ENCODE measurements at places on chromosomes 16 and 17.

GRCh38 chr17:55198690-55199370 lies 65.9 kb upstream of the HLF start:
- DNase-seq = no peak

DNA sequence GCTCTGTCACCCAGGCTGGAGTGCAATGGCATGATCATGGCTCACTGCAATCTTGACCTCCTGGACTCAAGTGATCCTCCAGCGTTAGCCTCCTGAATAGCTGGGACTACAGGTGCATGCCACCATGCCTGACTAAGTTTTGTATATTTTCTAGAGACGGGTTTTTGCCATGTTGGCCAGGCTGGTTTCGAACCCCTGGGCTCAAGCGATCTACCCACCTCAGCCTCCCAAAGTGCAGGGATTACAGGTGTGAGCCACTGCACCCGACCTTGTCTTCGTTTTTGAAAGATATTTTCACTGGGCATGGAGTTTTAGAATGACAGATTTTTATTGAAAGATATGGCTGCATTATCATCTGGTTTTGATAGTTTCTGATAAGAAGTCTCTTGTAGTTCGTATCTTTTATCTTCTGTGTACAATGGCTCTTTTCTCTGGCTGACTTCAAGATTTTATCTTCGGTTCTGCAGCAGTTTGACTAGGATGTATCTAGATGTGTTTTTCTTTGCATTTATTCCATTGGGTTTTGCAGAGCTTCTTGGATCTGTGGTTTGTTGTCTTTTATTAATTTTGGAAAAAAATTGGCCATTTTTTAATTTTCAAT lies 14.6 kb downstream of the ADGRG5 start:
- no peak for DNase-seq

GRCh38 chr16:11587643-11588247 lies 1.0 kb upstream of the LITAF start:
- DNase-seq = no peak

- no peak for DNase-seq
These were observed 341.0 kb upstream of the TNRC6C start for GRCh38 chr17:77617516-77617915.

GRCh38 chr16:72132726-72133125 lies 39.1 kb downstream of the DHX38 start:
- DNase-seq = no peak

GRCh38 chr16:55641430-55642056 lies 14.2 kb upstream of the SLC6A2 start:
- no peak for DNase-seq

GRCh38 chr16:85376292-85377095 lies 236.6 kb upstream of the GSE1 start:
- DNase-seq = no peak

DNA sequence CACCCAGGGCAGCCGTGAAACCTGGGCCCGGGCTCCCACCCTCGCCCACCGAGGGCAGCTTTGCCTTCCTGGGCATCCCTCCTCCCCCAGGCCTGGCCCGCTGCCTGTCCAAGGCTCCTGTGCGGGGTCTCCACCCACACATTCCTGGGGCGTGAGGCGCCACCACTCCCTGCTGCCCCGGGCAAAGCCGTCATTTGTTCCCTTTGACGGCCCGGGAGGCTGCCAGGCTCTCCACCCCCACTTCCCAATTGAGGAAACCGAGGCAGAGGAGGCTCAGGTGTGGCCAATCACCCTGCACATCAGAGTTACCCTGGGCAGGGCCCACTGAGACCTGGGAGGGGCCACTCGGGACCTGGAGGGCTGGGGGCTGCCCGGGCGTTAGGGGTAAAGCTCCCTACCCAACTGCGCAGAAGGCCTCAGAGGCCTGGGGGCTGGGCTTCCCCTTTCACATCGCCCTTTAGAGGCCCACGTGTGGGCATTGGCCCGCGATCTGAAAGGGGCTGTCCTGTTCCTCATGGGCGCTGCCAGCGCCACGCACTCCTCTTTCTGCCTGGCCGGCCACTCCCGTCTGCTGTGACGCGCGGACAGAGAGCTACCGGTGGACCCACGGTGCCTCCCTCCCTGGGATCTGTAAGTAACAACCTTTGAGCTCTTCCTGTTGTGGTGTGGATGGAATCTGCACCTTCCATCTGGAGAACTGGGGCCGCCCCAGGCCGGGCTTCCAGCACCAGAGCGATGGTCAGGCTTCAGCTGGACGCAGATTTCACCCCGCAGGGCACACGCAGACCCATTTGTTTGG lies at the start of gene MSLN:
TSS of gene MSLN (plus strand) at position 190 of the 799 bp plus-strand sequence. CDS start 1,947 bp downstream, outside the sequence.
- DNase-seq = no peak

DNA sequence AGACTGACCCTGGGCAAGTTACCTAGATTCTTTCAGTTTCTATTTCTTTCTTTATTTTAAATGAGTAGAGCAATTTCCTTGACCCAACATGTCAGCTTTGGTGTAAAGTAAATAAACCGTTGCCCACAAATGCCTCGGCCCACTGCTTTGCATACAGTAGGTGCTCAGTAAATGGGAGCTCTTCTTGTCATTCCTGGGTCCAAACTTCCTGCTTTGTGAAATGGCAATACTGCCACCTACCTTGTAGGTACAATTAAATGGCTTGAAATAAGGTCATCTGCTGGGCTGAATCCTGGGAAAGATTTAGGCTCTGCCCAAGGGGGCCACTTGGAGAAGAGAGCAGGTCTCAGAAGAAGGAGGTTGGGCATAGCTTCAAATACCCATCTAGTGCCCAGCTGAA lies 253.0 kb downstream of the HS3ST3B1 start:
- no peak for DNase-seq

DNA sequence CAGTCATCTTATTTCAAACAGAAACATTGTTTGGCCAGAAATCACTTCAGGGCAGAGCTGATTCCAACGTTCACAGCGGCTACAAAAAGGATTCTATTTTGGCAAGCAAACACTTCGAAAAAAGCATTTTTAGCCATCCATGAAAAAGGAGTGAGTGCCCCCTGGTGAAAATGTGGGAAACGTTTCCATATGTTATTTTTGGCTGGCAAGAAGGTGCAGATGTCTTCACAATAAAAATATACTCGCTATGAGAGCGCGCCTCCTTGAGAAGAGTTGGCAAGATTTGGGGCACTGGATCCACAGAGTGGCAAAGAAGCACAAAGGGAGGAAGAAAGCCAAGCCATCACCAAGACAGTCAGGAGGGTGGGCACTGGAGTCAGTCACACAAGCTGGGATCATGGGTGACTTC lies 191.1 kb downstream of the CHD9NB start:
- no peak for DNase-seq
